T-helper 1 cell (primary cell): ENCODE measurements at places on chromosomes 16 and 17.

DNA sequence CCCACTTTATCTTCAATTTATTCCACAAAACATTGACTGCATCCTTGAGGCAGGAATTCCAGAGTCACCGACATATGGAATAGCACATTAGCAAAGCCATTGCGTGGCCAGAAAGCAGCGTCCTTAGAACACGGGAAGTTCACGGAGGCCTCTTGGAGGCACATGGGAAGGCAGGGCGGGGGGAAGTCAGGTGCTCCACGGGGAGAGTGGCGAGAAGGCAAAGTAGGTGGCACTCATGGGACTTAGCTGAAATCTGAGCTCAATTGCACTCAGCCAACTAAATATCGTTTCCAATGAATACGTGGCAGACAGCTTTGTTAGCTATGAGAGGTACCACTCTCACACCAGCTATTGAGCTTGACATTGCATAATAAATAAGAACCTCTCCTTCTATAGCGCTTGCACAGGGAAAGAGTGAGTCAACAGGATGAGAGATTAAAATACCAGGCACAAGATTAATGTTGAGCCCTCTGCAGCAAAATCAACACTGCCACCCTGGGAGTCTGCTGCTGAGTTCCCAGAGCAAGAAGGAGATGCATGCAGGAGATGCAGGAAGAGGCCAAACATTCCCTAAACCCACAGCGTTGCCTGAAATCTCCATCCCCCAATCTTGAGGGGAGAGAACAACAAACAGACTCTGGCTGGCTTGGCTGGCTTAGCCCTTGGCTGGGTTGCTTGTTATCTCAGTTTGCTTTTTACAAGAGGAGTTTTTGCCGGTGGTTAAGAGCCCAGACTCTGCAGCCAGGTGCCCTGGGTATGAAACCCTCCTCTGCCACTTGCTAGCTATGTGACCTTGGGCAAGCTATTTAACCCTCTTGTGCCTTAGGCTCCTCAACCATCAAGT lies 28.8 kb downstream of the ABCC12 start:
- no peak for DNase-seq

DNA sequence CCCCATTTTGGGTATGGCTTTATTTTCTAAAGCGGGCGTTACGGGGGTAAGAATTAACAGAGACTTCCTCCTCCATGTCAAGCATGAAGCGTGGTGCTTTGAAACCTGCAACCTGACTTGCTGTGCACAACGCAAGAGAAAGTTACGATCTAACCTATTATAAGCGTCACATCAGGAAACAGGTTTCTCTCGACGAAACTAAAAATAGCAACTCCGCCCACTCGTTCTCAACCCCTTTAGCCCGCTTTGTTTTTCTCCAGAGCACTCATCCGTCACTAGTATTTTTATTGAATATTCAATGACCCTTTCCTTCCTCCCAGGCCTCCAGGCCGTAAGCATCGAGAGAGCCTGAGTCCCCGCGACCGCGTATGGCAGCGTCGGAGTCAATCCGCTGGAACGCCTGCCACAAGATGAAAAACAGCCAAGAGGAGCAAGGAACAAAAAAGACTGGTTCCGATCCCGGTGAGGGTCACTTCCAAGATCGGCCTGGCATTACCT lies 555 bp downstream of the NUP88 start:
- DNase-seq: peak; percentile 48

- no peak for DNase-seq
Observed at GRCh38 chr16:86245351-86245750, 265.0 kb upstream of the FOXF1 start.

GRCh38 chr17:74754832-74755231 lies 6.4 kb downstream of the NHERF1 start:
- no peak for DNase-seq

DNA sequence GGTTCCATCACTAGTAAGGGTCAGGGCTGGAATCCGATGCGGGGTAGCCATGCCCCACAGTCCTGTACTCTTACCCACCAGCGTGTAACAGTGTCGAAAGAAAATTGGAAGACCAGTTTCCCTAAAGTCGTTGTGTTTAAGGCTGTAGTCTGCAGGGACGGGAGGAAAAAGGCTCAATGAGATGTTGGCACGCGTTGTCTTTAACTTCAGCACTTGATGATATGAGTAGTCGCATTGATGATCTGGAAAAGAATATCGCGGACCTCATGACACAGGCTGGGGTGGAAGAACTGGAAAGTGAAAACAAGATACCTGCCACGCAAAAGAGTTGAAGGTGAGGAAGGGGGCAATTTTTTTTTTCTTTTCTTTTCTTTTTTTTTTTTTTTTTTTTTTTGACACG lies 1.3 kb downstream of the HSBP1 start:
- no peak for DNase-seq

- DNase-seq: no peak
Observed at GRCh38 chr16:79168321-79168720, 432.2 kb downstream of the MAF start.

GRCh38 chr16:68629351-68629910 lies 15.7 kb upstream of the CDH3 start:
- DNase-seq: no peak

DNA sequence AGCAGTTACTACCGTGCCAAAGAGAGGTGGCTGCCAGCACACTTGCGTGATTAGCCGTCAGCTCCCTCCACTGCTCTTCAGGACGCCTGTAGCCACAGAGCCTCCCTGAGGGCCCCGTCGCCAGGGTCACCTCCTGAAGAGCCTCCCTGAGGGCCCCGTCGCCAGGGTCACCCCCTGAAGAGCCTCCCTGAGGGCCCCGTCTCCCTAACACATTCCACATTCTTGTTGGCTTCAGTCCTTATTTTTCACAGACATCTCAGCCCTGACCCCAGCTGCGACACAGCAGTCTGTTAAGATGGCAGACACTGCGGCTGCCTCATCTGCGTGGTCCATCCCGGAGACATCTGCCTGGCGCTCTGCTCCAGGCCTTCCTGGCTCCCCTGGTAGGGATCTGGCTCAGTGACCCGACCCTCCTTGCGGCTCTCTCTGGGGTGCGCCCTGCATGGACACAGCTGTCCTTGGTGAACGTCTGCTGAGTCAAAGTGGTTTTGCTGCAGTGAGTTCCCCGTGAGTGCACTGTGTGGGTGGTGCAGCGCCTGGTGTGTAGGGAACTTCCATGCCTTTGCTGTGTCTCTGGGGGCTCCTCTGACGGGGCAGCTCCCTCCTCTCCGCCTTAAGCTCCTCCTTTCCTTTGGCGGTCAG lies 11.4 kb downstream of the ACSF3 start:
- no peak for DNase-seq

DNA sequence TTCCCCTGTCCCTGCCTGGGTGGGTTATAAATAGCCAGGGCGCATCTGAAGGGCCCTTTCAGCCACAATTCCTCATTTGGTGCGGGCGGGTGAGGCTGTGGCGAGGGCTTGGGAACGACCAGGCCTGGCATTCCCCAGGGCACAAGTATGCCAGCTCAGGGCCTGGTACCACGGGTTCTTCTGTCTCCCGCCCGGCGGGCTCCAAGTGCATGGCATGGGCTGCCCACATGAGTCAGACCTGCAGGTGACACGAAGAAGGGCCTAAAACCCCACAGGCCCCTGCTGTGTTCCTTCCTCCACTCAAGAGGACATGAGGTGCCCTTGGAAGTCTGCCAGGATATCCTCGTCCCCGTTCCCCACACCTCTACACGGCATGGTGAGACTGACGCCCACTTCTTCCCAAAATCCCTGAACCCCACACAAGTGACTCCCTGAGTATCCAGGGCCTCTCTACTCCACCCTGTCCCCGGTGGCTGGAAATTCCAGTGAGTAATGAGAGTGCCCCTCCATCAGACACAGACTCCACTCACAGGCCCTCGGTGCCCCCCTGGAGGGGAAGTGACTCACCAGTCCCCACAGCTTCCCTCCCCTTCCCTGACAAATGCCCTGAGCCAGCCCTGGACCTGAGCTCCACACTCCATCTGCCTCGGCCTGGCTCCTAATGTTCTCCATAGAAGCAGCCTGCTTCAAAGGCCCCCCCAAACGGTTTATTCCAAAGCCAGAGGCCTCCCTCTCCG lies 68.8 kb downstream of the ABR start:
- DNase-seq: no peak

GRCh38 chr17:2888326-2888725 lies 92.1 kb downstream of the RAP1GAP2 start:
- DNase-seq: no peak
